K562 (cell line): ENCODE measurements at places on chromosomes 16 and 17.

DNA sequence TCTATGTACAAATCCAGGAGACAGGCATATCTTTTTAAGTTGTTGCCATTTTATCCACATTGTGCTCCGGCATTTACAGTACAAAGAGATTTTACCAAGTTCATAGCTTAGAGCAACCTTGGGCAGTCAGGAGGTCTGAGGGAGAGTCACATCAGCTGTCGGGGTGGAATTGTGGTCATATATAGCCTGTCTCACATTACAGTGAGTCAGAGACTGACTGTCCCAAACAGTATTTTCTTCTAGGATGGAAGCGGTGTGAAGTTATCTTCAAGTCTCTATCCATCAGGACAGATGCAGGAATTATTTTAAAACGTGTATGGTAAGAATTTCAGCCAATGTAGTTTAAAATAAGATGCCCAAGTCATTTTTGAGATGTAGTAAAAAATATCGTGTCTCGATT is 53.0 kb downstream of the GPRC5B start:
- H3K27ac ChIP-seq = no peak overlapping the region
- DNase-seq = peak; percentile 20
- no peaks in the 10 kb centered on the region for H3K36me3 ChIP-seq
- no peak overlapping the region for H3K4me3 ChIP-seq
- no peaks in the 10 kb centered on the region for H3K4me1 ChIP-seq
- no peaks in the 10 kb centered on the region; the same call in 1 of the 2 replicates for H3K27me3 ChIP-seq

DNA sequence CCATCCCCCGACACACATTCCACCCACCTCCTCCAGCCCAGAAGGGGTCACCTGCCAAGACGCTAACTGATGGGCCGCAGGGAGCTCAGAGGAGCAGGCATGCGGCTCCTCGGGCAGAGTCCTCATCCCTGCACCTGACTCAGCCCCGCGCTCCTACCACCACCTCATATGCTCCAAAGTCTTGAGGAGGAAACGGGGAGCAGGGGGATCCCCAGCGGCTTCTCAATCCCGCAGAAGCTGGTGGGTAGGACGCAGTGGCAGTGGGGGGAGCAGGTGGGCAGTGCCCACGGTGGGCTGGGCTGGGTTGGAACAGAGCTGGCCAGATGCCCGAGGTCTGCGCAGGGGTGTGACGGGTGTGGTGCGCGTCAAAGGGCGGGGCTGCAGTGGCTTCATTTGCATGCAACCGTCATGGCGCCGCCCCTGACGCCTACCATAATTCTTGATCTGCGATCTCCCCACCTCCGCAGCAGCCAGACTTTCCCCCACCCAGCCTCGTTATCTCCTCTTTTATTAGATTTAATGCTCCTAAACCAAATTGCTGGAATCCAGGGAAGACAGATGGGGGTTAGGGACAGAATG is 39.0 kb upstream of the EMP2 start:
- H3K4me3 ChIP-seq = peak overlapping the region; percentile 24
- H3K27me3 ChIP-seq = peaks cover 28% of the 10 kb centered on the region
- no peaks in the 10 kb centered on the region for H3K36me3 ChIP-seq
- peak; percentile 72 for DNase-seq

DNA sequence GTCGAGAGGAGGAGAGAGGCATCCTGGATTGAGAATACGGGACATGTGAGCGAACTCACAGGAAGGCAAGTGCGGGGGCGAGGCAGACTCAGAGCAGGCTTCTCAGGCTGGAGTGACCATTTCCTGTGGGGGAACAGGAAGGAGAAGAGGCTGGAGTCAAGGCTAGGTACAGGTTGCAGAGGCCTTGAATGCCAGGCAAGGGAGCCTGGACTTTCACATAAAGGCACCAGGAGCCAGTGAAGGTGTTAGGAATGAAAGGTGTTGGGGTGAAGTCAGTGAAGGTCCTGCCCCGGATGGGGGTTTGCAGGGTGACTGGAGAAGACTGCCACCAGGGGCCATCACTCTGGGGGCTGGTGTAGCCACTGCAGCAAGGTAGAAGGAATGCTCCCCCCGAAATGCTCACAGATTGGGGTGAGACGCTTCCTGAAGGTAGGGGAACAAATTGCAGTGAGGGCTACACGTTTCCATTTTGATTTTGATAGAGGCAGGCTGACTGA is 5.3 kb upstream of the GPRC5C start:
- H3K36me3 ChIP-seq = no peaks in the 10 kb centered on the region
- DNase-seq = no peak
- no peak overlapping the region for H3K4me3 ChIP-seq
- no peaks in the 10 kb centered on the region; the same call in 2 of the 3 replicates for H3K27me3 ChIP-seq
- no peak overlapping the region for H3K27ac ChIP-seq

DNA sequence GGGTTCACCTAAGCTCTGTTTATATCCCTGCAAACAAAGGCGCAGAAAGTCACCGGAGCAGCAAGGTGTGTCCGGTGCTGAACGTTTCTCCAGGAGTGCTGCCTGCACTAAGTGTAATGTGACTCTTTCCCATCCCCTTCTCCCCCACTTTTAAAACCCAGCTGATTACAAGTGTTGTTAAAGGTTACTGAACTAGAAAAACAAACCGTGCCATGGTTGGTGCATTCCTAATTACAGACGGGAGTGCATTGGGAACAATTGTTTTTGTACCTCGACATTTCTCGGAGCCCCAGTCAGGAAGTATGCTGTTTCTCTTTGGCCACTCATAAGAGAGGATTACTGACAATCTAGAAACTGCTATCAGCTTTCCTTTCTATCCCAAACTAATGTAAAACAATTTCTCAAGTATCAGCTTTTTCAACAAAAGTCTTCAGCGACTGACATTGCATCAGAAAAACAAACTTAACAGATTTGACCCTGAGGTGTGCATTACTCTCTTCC is 441.0 kb upstream of the SALL1 start:
- no peaks in the 10 kb centered on the region for H3K27me3 ChIP-seq
- H3K27ac ChIP-seq = no peak overlapping the region
- no peaks in the 10 kb centered on the region for H3K36me3 ChIP-seq
- H3K4me1 ChIP-seq = no peaks in the 10 kb centered on the region

DNA sequence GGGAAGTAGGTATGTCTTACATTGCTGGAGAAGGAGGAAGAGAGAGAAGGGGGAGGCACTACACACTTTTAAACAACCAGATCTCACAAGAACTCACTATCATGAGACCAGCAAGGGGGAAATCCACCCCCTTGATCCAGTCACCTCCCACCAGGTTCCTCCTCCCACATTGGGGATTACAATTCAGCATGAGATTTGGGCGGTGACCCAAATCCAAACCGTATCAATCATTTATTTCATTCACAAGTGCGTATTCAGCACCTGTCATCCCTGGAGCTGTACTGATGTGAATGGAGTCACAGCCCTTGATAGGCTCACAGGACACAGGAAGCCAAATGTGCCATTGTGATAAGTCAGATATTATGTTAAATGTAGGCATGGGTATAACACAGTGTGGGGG is 228.3 kb upstream of the HSBP1 start:
- H3K36me3 ChIP-seq = no peaks in the 10 kb centered on the region
- no peaks in the 10 kb centered on the region; the same call in 2 of the 3 replicates for H3K27me3 ChIP-seq
- H3K4me3 ChIP-seq = no peak overlapping the region
- no peaks in the 10 kb centered on the region for H3K4me1 ChIP-seq
- H3K27ac ChIP-seq = no peak overlapping the region

DNA sequence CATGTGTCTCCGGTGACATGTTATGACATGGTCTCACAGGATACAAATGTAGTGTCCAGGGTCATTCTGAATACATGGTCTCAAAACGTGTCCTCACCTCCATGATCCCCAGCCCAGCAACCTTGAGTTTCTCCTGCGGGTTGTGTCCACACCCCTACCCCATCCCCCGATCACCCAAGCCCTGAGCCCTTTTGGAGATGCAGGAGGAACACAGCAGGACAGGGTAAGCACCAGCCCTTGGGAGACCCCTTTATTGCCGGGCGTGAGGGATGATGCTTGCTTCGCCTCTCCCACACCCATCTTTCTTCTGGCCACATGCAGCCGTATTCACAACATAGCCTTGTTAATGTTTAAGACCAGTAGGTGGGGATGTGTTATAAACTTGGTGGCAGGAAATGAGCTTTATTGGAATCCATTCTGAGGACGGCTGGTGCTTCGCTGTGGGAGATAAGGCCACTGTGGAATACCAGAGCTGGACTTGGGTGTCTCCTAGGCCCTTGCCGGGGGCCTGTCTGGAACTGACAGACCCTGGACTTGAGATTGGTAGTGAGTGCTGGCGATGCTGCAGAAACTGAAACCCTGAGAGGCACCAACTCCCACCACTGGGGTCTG is 5.5 kb downstream of the TMEM132E start:
- H3K4me1 ChIP-seq = peaks cover 12% of the 10 kb centered on the region; the same call in 1 of the 2 replicates
- no peak overlapping the region for H3K27ac ChIP-seq
- peaks cover 52% of the 10 kb centered on the region for H3K27me3 ChIP-seq
- no peaks in the 10 kb centered on the region for H3K36me3 ChIP-seq
- DNase-seq = no peak
- no peak overlapping the region for H3K4me3 ChIP-seq

DNA sequence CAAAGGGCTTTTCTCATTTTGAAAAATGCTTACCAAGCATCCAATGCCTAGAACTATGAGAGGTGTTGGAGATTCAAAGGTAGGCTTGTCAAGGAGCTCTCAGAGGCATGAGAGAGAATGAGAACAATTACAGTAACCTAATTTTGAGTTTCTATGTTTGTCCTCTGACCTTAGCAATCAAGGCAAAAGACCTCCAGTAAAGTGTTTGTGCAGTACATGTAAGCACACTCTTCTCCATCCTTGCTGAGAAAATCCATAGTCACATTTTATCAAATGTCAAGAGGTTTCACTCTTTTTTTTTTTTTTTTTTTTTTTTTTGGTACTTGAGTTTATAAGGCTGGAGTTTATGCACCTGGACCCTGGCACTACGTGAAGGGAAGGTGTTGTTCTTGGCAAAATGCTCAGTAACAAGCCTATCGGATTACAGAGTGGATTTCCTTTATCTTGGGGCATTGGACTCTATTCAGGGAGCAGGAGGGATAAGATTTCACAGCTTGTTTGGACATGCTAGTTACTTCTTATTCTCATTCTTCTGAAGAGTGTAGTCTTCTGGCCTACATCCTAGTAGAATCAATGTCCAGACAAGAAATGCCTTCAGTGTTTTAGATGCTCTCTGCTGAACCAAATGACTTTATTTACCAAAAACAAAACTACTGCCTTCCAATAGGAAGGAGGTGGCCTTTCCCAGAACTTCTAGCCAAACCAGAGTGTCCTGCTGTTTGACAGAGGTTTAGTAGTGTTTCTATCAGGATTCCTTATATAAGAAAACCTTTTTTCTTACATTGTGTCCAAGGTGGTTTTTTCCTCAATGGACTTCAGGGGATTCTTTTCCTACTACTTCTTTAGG is 21.9 kb downstream of the KCNJ2 start:
- no peaks in the 10 kb centered on the region for H3K36me3 ChIP-seq
- no peaks in the 10 kb centered on the region for H3K4me1 ChIP-seq
- no peak overlapping the region for H3K27ac ChIP-seq
- DNase-seq = no peak
- H3K27me3 ChIP-seq = no peaks in the 10 kb centered on the region

DNA sequence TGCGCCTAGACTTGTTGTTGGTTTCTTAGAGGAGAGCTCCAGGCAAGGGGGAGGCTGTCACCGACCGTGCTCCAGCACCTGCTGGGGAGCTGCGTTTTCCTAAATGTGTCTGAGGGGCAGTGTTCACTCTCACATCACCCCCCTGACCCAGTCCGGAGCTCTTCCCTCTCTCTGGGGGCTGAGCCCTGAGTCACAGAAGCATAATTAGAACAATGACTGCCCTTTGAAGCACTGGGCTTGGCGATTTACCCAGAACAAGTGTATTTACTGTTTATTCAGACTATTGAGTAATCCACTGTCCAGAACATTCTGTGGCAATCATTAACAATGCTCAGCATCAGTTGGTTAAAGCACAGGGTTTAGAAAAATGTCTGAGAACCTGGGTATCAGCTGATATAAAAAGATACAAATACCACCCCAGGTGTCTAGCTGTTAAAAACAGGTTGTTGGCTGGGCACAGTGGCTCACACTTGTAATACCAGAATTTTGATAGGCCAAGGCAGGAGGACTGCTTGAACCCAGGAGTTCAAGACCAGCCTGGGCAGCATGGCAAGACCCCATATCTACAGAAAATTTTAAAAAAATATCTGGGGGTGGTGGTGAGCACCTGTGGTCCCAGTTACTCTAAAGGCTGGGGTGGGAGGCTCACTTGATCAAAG is 8.1 kb downstream of the CES4A start:
- H3K4me3 ChIP-seq = no peak overlapping the region
- peaks cover 14% of the 10 kb centered on the region for H3K4me1 ChIP-seq

- no peaks in the 10 kb centered on the region for H3K36me3 ChIP-seq
- H3K4me3 ChIP-seq = no peak overlapping the region
- peaks cover 40% of the 10 kb centered on the region for H3K27me3 ChIP-seq
- DNase-seq = no peak
- H3K4me1 ChIP-seq = no peaks in the 10 kb centered on the region
Measured at GRCh38 chr16:66127459-66128370, 238.8 kb upstream of the CDH5 start.
